ENCODE measurements at places on chromosomes 2 and 18.

DNA sequence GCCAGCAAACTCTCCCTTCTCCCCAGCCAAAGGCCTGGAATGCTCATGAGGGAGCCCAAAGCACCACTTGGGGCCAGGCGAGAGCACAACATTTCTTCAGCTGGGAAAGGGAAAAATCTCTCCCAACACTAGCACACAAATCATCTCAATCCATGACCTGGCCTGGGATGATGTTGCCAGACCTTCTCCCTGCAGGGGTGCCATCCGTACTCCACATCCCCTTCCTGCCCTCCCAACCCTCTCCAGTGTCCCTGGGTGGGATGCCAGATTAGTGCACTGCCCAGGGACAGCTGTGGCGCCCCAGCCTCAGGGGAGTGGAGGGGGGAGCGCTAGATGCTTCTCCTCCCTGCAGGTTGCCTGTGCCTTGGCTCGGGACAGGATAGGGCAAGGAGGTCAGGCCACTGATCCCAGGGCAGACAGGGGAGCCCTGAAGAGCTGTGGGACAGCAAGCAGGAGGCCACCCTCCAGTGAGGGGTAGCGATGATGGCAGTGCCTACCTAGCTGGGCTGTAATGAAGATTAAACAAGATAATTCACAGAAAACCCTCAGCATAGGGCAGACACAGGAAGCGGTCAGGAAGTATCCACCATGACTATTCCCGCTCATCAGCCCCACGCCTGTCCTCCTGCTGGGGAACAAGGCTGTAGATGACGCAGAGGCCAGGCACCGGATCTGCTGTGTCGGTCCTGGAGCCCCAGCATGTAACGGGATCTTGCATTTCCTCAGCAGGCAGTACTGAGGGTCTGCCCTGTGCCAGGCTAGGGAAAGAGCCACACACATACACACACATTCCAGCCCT lies 31.1 kb downstream of the SERTAD2 start:
- DNase-seq = no peak

GRCh38 chr2:237700512-237701032 lies 73.2 kb downstream of the LRRFIP1 start:
- no peak for DNase-seq

DNA sequence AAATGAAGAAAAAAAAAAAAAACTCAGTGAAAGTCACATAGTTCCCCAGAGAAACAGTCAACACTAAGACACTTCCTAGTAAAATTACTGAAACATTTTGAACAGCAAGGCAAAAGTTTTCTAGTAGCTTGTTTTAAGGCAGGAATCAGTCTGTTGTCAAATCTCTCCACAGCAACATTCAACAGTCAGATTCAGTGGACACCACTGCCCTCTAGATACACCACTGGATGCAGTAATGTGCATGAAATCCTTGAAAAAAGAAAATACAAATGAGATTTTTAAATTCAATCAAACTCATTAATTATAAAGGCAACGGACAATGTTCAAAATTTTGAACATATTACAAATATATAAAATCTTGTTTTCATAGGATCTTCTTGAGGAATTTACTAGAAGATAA lies 46.4 kb downstream of the GRB14 start:
- no peak for DNase-seq

DNA sequence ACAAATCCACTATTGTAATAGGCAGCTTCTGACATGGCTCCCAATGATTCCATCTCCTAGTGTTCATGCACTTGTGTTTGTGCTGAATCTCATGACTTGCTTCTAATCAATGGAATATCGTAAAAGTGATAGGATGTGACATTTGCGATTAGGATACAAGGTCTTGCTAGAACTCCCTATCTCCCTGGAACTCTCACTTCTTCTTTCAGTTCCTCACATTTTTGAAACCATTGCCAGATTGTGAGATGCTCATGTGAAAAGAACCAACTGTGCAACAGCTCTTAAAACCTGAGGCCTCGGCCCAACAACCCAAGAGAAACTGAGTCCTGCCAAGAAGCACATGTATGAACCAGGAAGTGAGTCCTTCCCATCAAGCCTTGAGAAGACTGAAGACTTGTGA lies 226.9 kb upstream of the DTNA start:
- DNase-seq = no peak

DNA sequence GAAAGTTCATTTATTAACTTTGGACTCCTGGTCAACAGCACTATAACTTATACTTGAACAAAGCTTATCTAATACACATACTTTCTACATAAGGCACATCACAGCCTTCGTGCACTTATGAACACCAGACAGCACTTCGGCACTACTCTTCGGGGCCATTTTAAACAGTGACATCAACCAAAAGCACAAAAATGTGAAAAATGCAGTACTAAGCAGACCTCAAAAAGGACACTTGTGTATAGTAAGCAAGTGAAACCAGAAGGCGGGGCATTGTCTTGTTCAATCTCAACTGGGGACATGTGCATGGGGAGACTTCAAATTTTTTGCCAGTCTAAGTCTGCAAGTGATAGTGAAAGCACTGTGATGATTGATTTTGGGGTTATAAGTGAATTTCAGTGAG lies 163.0 kb downstream of the NCKAP5 start:
- DNase-seq = no peak

- no peak for DNase-seq
Observed at GRCh38 chr2:230327418-230328154, 593 bp downstream of the SP140L start.

DNA sequence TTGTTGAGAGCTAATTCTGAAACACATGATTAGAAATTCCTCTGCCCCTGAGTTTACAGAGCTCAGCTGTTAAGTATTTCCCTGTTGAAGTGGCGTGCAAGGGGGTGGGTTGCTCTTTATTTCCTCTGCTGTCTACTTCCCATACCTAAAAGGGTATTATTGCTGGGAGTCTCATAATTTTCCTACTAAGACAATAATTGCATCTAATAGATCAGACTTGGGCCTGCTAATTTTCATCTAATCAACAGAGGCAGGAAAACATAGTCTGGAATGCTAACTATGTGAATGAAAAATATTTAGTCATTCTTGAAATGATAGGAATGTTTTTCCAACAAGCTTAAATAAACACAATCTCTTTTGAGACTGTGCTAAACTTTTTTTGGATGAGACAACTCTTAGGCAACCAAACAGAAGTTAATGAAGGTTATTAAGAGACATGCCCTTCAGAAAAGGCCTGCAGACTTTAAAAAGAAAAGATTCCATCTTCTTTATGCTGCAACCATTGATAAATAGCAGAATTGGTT lies 111.4 kb downstream of the FEZ2 start:
- no peak for DNase-seq

DNA sequence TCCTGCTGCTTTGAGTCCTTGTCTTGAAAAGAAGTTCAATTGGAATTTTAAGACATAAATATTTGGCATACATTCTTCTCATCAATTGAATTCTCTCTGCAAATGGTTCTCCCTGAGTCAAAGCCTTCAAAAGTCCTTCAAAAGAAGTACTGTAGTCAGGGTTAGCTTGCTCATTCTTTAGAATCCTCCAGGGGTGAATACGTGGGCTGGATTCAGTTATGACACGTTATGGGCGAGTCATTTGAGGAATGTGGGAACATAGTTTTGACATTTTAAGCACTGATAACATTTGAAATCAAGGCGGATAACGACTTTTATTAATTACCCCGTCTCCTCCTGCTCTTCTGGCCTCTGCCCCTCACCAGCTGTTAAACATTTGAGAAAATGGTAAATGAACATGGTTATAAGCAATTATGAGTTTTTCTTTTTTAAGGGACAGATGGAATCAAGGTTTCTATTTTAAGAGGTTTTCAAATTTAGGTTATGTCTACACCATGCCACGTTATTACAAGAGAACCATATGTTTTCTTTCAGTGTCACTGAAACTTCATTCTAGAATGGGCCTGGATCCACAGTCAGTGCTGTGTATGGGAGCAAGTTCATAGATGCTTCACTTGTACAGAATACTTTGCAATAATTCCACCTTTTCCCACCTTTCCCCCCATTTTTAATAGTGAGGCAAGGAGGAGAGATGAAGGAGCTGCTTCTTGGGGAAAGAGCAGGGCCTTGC lies 273.1 kb downstream of the TSN start:
- DNase-seq = no peak

DNA sequence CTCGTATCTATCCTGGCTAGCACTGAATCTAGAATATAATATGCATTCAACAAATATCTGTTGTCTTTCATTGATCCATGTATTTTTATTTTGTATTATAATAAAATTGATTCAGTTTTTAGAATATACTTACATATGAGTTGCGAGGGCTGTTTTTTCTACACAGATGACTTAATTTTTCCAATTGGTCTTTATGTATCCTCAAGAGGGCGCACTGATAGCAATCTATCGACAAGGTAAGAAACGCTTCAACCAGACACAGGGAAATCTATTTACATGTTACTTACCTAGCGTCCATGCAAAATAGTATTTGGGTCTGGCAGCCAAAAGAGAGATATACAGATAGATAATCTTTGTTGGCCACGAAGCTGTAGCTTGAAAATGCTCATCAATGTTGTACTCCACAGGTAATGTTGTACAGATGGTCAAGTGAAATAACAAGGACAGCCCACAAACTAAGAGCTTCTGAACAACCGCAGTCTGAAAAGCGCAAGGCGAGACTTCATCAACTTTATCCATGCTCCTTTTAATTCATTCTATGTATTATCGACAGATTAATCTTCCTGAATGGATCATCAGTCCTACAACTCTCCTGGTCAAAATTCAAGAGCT lies 35.5 kb upstream of the KIDINS220 start:
- DNase-seq = no peak

- DNase-seq = no peak
Observed at GRCh38 chr2:165573534-165574461, 104.3 kb downstream of the CSRNP3 start.

- no peak for DNase-seq
Observed at GRCh38 chr2:217153510-217153909, 293.6 kb upstream of the TNP1 start.

- no peak for DNase-seq
Observed at GRCh38 chr2:225233234-225233633, 166.3 kb upstream of the NYAP2 start.

- no peak for DNase-seq
Observed at GRCh38 chr2:150909613-150910012, 352.1 kb downstream of the RBM43 start.

DNA sequence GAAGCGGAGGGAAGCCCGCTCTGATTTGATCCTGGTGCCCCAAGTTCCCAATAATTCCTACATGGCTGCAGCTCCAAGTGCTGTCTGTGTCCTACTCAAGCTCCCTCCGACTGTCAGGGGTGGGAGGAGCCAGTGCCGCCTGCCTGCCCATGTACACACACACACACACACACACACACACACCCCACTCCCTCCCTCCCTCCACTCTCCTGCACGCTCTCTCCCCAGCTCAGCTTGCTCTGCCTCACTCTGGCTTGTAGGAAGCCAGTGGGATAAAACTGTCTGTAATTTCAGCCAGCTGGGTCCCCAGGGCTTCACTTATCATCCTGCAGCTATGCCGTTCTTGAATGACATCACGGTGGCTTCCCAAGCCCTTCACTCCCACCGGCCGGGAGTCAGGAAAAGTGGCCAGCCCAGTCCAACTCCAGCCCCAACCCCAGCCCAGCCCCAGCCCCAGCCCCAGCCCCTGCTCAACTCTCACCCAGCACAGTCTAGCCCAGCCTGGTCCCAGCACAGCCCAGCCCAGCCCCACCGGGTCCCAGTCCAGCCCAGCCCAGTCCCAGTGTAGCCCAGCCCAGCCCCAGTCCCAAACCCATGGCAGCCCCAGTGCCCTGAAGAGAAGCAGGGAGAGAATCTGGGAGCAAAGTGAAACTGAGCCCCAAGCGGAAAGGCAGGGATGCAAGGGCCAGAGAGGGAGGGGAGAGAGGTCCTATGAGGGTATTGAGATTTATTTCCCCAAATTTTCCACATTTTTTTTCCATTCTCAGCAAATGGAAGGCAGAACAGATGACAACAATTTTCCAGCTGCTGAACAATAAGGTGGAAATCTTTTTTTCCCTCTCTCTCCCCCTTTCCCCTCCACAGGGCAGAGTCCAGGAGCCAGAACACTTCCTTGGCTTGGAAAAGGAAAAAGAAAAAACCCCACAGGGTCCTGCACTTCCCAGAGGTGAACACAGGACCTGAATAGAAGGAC lies 144.0 kb downstream of the TNS1 start:
- DNase-seq = no peak

DNA sequence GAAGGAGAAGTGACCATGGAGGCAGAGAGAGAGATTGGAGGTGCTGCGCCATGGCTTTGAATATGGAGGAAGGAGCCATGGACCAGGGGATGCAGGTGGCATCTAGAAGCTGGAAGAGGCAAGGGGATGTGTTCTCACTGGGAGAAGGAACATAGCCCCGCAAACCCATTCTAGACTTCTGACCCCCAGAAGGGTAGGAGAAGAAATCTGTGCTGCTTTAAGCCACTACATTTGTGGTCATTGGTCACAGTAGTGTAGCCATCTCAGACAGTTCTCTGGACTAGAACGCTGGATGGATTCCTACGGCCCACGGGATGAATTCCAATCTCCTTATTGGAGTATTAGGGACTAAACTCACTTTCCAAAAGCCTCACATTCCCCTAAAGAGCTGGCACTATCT lies 67.8 kb downstream of the PTGR3 start:
- no peak for DNase-seq

Measured in activated T-helper 1 cell treated with anti-CD3 and anti-CD28 coated beads, Interleukin-2, amount 50 U/mL, for 16 hours (primary cell).